ENCODE measurements at places on chromosomes 2 and 18.
A peak's percentile ranks its signal among the peaks of the same experiment; 100 is the strongest.

- peak; percentile 12 for DNase-seq
These were observed 32.6 kb downstream of the MTA3 start for GRCh38 chr2:42601076-42601475.

DNA sequence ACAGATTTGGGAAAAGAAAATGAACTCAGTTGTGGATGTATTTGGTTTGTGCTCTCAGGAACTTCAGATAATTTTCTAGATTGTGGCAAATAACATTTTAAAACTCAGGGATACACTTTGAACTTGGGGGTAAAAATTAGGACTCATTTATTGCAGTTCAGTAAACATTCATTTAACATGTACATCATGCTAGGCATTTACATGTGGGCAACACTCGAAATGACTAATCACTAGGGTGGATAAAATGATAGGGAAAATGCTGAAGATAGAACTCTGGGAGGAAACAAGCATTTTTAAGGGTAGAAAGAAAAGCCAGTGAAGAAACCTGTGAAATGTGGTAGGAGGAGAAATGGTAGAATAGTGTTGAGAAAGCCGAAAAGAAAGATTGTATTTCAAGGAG lies 7.8 kb downstream of the FAM117B start:
- DNase-seq = no peak

- no peak for DNase-seq
These were observed 18.0 kb downstream of the DGUOK start for GRCh38 chr2:73944714-73945113.

- peak; percentile 7 for DNase-seq
These were observed 106.4 kb upstream of the NCKAP5 start for GRCh38 chr2:133674433-133675331.

DNA sequence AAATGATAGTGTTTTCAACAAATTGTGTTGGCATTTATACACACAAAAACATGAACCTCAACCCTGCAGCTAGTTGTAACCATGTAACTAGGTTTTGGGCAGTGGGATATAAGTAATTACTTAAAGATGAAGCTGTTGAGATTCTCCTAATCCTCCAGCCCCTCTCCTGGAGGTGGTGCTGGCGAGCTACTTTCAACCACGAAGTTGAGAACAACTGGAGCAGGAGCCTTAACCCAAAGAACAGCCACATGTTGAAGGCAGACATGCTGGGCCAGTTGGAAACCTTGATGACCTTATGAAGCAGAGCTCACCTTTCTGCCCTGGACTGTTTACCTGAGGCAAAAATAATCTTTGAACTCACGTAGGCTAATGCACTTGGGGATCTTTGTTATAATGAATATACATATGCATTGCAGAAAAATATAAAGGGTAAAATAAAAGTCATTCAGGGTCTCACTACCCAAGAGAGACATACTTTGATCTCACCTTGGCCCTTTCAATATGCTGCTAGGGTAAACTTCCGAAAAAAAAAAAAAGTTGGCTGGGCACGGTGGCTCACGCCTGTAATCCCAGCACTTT lies 89.6 kb upstream of the NPAS2 start:
- DNase-seq = peak; percentile 47
